ENCODE measurements at places on chromosomes 1 and 21.

DNA sequence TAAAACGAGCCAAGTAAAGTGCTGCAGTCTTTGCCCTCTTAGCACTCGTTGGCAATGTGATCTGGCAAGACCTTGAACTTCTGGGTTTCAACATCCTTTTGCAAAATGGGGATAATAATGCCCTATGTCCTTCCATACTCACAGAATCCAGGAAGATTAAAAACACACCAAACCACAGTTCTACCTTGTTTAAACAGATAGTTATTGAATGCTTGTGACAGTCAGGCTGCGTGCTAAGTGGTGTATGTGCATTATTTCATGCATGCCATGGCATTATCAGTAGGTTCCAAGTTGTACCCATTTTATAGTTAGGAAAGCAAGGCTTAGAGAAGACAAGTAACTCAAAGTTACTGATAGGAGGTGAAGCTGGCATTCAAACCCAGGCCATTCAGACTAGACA is 308.6 kb upstream of the PROX1 start:
- no peak for DNase-seq

GRCh38 chr1:243638186-243638585 is 211.9 kb downstream of the AKT3 start:
- no peak for DNase-seq

DNA sequence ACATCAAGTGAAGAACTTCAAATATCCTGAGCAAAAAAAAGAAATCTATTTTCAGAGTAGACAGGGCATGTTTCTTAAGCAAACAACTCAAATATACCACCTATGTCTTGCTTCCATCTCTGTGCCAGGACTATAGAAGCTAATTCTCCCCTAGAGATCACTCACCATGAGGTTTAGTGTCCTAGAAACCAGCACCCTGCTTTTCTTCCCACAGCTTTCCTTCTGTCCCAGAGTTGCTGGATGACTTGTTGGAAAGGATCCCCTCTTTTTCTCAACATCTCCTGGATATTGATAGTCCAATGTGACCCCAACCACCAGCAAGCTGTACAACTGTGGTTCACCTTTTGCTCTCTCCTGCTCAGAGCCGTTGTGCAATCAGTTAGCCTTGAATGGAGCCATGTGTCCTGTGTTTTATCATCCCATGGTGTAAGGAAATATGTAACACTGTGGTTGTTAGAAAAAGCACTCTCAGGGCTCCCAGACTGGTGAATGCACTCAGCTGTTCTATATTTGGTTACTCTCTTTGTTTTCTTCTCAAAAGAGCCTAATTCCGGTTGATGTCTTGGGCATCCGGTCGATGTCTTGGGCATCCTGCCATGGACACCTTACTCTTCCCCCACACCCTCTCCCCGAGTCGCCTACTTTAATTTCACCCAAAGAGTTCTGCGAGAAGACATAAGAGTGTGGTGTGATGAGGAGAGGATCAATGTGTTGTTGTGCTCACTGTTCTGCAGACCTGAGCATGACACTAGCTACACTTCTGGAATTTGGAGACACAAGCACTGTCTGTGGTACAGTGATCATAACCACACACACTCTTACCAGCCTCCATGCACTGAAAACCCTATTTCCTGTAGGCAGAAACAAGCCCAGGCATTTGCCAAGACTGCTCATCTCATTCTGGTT is 1.7 kb downstream of the TNFSF4 start:
- DNase-seq = no peak

- DNase-seq = no peak
Measured at GRCh38 chr1:208298593-208299269, 54.5 kb upstream of the PLXNA2 start.

DNA sequence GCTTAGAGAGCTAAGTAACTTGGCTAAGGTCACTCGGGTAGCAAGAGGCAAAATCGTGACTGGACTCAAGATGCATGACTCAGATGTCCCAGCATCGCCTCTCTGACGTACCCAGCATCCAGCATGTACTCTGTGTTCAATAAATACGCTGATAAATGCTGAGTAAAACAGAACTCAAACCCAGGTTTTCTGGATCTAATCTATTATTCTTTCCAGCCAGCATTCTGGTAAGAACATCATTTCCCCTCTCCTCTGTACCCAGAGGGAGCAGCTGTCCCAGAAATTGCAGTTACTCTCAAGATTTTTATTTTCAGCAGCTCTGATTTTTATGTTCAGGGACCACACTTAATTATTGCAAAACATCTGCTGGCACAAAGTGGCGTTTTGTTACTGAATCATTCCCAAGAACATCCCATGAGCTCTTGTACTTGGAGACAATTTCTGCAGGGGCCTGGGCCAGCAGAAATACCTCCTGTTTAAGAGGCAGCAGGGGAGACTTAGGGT is 249.0 kb downstream of the PRDM2 start:
- no peak for DNase-seq

DNA sequence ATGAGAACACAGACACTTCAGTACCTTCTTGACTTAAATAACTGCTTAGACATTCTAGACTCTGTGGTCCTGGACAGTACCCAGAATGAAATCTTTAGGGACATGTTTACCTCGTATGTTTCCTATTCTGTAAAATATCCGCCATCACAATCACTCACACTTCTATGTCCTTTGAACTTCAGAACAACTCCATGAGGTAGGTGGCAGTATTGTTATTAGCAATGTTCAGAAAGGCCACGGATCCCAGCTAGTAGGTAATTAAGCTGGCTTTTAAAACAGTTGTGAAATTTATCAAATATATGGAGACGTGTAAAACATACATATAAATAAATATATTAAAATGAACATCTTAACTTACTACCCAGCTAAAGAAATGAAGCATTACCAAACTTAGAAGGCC is 83.4 kb downstream of the CACHD1 start:
- no peak for DNase-seq

GRCh38 chr1:71464016-71464415 is 383.2 kb upstream of the ZRANB2 start:
- no peak for DNase-seq

DNA sequence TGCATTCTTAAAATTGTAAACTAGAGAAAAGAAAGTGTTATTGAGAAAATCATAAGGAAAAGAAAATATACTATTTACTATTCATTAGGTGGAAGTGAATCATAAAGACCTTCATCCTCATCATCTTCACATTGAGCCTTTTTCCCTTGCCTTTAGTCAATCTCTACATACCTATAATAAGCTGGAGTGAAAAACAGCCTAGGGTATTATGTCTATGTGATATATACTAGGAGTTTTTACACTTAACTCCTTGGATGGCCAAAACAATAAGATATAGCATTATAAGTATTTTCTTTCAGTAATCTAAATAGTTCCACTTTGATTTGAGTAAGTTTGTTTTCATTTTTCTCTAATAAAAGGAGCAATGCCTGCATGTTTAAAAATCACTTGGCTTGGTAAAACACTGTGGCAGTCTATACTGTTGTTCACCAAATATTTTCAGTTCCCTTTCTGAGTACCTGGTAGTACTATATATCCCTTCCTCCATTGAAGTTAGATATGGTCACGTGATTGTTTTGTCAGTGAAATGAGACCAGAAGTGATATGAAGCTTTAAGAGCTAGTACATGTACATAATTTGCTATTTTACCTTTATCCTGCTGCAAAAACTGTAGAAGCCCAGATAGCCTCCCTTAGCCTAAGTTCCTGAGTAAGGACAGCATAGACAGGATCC is 78.3 kb downstream of the CLEC20A start:
- DNase-seq = no peak

DNA sequence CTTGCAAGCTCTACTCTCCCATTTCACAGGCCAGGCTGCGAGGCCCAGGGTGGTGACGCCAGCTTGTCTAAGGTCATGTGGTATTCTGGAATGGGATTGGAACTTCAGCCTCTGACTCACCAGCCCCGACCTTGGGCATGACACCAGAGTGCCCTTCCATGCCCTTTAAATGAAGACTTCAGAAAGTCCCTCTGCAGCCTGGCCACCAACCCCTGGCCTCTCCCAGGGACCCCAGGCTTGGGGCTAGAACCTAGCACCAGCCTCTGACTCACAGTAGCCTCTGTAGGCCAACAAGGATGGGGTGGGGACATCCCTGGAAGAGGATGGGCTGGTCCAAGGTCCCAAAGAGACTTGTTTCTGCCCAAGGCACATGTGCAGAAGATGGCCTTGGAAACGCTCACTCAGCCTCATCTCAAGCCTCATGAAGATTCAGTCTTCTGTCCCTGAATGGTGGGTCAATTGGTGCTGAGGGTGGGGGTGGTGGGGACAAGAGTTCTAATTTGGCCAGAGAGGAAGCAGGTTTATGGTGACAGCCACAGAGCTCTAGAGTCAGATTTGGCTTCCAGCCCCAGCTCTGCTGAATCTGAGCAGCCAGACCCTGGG is 36.1 kb upstream of the RUNX3 start:
- peak; percentile 57 for DNase-seq

DNA sequence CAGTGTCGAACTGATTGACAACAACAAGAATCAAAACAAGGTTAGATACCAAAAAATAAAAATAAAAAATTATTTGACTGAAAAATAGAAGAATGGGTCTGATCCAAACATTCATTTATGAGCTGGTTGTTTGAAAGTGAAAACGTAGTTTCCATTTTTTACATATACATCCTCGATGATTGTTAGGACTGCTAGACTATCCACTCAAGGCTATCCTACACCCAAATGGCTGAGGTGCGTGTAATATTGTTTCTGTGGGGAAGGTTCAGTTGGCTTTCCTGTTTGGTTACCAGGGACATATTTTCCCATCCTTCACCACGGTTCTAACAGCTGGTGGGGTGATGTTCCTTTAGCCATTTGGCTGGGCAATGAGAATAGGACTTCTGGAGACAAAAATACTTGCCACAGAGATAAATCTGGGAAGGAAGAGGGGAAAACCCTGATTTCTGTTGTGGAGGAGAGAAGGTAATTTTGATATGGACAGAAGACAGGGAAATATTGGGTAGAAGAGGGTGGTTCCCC is 66.3 kb downstream of the MAP3K7CL start:
- DNase-seq = no peak

DNA sequence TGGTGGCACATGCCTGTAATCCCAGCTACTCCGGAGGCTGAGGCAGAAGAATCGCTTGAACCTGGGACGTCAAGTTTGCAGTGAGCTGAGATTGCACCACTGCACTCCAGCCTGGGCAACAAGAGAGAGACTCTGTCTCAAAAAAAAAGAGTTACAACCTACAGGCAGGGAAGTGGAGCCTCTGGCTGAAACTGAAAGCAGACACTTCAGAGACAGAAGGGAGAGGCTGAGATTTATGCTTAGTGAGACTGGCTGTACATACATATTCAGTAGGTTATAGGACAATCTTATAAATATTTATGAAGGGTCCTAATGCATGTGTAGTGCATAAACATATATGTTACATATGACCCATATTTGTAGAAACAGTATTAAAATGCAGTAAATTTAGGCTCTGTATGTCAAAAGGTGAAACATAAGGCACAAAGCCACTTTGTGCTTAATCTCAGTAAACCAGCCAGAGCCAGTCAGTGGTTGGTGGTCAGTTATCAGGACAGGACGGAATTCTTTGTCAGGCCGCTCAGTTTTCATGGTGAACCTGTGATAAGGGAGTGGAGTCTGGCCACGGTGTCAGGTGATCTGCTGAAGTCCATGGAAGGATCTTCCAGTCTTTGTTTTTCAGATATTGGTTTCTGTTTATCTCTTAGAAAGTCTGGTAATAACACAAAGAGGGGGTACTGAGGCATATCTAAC is 13.7 kb downstream of the RHEX start:
- peak; percentile 61 for DNase-seq

DNA sequence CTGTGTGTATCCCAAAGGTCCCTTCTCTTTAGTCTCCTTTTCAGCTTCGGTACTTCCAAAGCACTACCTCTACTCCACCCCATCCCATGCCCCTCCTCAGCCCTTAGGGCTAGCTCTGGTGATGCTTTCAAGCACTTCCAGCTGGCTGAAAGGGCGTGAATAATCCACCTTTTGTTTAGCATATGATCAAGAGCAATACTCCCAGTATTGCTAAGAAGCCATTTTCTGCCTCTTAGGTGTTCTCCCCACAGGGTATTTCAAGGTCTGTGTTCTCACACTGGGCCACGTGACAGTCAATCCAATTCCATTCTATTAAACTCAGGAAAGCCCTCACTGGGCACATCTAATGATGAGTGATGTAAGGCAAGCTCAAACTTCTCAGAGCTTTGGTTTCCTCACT is 298.5 kb upstream of the PROX1 start:
- no peak for DNase-seq

DNA sequence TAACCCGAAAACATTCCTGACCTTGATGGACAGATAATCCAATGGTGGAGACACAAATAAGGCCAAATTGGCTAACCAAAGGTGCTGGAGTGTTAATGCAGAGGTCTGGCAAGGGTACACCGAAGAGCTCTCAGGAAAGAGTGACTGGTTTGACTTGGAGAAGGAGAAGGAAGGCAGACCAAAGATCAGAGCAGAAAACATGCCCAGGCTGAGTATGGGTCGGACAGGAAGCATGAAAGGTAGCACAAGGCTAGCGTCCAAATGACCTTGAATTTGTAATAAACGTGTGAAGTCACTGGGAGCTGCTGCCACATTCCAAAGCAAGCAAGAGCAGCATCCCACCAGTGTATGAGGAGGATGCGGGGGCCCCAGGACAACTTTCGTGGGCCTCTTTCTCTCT is 45.7 kb downstream of the APP start:
- DNase-seq = no peak

GRCh38 chr1:243939167-243939848 is 89.3 kb upstream of the AKT3 start:
- DNase-seq = peak; percentile 24

GRCh38 chr1:183155939-183156338 is 30.1 kb upstream of the LAMC2 start:
- no peak for DNase-seq

DNA sequence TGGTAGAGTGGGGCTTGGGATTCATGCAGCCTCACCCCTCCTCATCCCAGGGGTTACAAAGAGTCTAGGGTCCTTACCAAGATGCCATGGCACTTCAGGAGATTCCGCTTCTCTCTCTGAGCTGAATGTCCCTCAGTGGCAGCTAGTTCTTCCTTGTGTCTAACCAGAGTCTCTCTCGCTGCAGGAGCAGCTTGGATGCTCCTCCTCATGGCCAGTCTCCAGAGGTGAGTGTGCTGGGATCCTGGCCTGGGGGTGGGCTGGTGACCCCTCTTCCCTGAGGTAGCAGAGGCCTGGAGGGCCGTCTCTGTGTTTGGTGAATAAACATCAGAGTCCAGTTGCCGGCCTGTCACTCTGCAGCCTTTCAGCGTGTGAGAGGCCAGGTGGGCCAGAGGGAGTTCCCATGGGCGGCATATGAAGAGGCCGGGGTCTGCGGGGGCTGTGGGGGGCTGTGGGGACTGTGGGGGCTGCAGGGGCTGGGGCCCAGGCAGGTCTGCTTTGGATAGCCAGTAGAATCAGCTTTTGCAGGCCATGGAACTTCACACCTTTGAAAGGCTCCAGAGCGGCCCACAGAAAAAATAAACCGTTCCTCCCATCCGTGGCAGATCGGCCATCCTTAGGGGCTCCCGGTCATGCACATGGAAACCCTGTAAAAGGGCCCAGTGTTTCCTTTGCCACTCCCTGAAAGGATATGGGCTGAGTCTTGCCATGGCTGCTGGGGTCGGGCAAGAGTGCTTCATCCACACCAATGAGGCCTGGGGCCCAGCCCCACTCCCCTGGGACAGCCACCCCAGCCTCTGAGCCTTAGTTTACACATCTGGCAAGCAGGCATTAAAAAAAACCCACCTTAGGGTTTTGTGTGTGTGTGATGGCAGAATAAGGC is 256.4 kb downstream of the FOXD2 start:
- no peak for DNase-seq
